ENCODE measurements at places on chromosomes 11 and 22. TPM values are rescaled to one million over a fixed set of nuclear protein-coding genes. Genes with fewer than 3 reads are reported as not detected.

DNA sequence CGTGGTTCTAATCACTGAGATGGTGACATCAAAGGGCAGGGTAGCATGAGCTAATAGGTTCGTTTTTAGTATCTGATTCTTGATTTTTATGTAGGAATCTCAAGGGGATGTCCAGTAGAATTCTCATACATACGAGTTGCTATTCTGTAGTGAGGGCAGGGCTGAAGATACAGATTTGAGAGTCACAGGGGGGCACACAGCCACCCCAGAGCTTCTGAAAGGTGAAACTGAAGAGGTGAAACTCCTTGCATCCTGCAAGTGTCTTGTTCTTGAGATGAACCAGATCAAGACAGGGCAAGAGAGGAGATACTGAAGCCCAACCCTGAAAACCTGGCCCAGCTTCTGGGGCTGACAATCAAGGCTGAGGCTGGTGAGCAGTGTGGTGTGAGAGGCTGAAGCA, 35.6 kb upstream of the TMEM123 start:
- no peak for DNase-seq

MMP1 gene
- total RNA-seq = not detected

GRCh38 chr11:112363527-112363926, 102.9 kb upstream of the PLET1 start:
- no peak for DNase-seq

TMEM191C gene
- total RNA-seq = 2.1 TPM

GRCh38 chr11:20066783-20067156, 93.5 kb downstream of the DBX1 start:
- no peak for DNase-seq

GRCh38 chr11:28833169-28833568, 725.0 kb downstream of the METTL15 start:
- no peak for DNase-seq

PLAAT2 gene
- total RNA-seq = not detected

DNA sequence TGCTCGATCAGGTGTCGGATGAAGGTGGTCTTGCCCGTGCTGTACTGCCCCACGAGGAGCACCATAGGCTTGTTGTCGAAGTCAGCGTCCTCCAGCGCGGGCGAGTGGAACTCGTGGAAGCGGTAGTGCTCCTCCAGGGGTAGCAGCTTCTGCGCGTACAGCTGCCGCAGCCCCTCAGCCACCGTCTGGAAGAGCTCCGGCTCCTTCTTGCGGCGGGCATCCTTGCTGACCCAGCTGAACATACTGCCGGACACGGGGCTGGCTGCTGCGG, 263 bp downstream of the EHD1 start:
- no peak for DNase-seq

CD3D gene
- not detected for total RNA-seq

DNA sequence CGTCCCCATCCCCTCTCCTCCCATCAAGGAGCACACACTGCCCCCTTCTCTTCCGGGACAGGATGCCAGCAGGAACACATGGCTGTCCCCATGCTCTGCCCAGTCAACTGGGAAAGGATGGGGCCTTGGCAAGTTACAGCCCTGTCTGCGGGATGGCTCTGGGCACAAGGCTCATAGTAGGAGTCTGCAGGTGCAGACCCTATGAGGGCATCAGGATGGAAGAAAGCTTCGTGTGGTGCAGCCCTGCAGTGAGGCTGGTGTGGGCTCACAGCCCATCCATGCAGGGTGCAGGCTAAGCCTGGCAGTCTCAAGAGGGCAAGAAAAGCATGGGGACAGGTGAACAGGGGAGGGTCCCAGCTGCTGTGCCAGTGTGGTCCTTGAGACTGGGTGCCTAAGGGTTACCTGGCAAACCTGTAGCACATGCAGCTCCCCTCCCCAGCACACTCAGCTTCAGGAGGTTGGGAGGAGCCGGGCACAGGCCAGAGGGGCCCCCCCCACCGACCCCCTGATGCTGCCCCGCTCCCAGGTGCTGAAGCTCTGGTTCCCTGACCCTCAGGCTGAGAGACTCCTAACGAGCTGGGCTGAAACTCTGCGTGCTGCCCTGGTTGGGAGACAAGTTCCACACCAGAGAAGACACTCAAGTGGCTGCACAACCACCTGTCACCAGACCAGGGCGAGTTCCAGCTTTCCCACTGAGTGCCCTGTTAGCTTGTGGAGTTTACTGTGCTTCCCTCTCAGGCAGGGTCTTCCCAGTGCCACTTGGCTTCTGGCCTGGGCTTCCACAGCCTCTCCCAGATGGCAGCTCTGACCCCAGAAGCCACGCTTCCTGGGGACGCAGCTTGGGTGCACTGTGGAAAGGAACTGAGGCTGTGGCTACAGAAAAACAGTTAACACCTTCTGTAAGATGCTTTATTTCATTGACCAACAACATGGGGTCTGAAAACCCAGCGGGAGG, 3.3 kb upstream of the SCARF2 start:
- no peak for DNase-seq

GRCh38 chr11:69654660-69655478, 13.9 kb downstream of the CCND1 start:
- no peak for DNase-seq

DNA sequence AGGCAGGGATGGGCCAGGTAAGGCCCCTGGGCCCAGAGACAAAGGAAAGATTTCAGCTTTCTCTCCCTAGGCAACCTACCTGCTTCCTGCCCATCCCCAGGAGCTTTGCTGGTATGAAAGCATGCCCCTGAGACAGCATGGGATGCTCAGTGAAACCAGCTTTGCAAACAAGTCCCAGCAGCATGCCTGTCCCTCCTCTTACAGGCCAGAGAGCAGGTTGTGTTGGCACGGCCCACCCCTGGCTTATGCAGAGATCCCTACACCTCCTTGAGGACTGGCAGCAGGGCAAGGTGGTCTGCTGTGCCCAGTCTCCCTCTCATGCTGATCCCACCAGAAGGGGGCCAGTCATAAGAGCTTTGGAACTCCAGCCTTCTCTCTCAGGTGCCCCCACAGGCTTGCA, 3.1 kb downstream of the SCN4B start:
- no peak for DNase-seq

ABTB2 gene
- total RNA-seq = 3.0 TPM
